ENCODE measurements at places on chromosomes 5 and 9. TPM values are rescaled to one million over a fixed set of nuclear protein-coding genes. Genes with fewer than 3 reads are reported as not detected.

Gene OGN
- 4.6 TPM for total RNA-seq

Gene LMNB1
- 61.5 TPM for total RNA-seq

Gene LCN9
- total RNA-seq: not detected

DNA sequence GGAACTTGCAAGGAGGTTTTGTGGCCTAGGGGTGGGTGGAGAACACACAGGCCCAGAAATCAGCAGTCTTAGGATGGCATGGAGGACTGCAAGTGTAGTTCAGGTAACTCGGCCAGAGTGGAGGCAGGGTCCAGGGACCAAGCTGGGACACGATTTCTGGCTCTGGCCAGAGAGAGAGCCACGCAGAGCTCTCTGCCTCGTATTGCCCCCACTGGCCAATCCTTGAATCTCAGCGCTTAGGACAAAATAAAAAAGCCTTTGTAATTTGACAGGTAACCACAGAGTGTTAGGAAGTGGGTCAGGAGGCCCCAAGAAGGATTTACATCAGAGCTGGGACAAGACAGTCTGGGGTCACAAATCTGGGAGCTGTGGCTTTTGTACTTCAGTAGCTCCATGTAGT, 11.7 kb downstream of the MAP3K1 start:
- DNase-seq: no peak

DNA sequence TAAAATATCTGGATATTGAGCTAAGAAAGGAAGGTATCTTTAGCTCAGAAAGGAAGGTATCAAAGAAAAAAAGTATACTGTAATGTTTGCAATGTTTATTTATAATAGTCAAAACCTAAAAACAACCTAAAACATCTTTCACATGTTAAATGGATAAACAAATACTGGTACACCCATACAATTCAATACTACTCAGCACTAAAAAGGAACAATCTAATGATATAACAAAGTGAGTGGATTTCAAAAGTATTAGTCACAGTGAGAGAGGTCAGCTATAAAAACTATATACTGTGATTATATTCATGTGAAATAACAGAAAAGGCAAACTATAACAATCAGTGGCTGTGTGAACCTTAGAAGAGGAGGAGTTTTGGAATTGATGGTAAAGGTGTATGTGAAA, 455.0 kb upstream of the FTMT start:
- no peak for DNase-seq

DNA sequence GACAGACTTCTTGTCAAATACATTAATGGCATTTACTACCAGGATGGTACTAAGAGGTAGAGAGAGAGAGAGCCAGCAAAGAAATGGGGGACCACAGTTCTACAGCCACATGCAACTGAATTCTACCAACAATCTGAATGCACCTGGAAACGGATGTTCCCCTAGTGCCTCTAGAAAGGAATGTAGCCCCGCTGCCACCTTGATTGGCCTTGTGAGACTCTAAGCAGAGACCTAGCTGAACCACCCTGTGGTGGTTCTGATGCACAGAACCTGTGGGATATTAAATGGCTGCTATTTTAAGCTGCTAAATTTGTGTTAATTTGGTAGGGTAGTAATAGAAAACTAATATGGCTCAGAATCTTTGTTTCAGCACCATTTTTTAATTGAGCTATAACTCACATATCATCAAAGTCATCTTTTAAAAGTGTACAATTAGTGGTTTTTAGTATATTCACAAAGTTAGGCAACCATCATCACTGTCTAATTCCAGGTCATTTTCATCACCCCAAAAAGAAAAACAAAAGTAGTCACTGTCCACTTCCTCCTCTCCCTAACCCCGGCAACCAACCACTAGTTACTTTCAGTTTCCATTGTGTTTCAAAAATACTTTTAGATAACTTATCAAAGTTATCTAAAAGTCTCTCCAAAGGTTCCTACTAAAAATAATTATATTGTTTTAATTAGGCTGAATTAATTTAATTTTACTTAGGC, 51.7 kb downstream of the CPLANE1 start:
- no peak for DNase-seq

- no peak for DNase-seq
Measured at GRCh38 chr5:1436681-1437080, 8.6 kb downstream of the SLC6A3 start.

DNA sequence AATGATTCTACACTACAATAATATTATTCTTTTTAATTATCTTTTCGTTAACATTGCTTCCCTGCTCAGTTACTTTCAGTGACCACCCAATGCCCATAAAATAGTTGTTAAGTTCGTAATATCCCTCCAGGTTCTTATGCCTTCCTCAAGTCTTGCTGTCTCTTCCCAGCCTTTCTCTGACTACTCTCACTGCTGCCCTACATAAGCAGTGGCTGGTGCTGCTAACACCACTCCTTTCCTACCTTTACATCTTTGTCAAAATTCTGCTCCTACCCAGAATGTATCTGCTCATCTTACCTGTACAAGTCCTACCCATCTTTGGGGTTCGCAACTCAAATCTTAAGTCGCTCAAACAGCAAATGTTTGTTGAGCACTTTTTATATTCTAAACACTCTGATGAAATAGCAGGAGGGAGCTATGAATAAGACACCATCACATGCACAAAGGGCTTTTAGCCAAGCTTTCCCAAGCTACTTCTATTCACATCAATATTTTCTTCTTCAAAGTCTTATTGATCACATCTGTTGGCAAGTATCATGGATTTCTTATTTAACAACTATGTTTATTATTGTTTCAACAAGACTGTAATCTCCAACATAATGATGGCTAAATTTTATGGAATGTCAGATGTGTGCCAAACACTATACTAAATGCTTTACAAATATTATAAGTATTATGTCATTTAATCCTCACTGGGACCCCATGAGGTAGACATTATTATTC, 29.5 kb downstream of the SLC25A46 start:
- no peak for DNase-seq

DNA sequence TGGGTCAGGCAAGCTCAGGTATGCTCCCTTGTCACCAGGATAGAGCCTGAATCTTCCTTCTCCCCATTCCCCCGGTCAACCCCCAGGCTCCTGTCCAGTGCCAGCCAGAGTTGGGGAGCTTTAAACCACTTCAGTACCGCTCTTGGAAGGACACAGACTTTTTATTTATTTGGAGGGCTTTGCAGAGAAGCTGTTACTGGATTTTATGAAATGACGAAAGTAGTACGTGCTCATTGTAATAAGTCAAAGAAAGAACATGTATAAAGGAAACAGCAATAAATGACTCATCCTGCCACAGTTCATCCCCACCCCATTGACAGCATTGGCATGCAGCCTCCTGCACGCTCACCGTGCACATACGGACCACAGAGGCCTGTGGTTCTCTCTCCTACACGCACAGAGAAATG, 230.3 kb downstream of the AUH start:
- no peak for DNase-seq

DNA sequence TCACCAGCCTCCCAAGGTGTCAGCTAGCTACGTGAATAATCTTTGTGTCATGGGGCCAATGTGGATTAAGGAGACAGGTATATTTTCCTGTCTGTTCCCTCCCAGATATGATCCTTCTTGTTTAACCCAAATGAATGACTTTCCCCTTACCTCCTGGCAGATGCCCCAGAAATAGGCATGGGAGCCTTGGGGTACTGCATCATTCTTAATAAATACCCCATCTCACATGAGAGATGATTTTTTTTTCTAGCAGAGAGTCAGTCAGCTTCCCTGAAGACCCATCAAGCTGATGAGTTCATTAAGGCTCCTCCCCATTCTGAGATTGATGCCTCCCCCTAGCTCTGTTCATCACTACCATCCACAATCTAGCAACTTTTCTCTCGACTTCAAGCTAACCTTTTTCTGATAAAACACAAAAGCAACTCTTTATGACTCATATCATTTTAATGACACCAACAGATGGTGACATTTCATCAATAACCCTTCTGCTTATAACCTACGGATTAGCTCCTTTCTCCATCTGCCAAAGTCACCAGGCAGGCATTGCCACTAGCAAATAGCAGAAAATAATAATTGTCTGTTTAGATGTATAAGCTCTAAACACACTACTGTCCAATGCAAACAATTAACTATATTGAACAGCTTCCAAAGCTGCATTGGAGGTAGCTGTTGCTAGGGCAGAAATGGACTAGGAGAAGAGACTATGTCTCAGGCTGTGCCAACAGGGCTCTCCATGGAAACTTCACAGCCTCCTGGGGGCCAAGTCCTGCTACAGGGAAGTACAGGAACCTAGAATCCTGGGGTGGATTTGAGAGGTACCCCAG, 143.7 kb downstream of the ACER2 start:
- no peak for DNase-seq

Measured in esophagus squamous epithelium (tissue), 5 donors.